ENCODE measurements at places on chromosomes 1 and 21.

- DNase-seq = no peak
Observed at GRCh38 chr1:55854911-55855310, 639.7 kb upstream of the USP24 start.

DNA sequence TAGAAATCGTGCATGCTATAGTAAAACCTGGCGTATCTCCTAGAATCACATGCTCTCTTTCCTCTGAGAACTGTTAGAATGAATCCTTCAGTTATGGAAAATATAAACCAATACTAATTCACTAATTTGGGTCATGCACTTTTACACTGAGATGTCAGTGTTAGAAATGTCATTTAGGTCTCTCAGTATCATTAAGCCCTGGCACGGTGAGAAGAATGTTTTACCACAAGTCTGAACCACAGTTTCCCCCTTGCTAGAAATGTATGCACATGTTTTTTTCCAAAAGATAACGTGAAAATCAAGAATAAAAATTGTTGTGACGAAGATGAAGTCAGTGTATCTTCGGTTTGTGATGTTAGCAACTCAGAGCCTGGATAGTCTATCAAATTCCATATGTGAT is 1062.7 kb upstream of the NCAM2 start:
- no peak for DNase-seq

- no peak for DNase-seq
Observed at GRCh38 chr1:100346387-100346786, 5.9 kb upstream of the CDC14A start.

GRCh38 chr21:44399151-44399954 is 45.9 kb downstream of the TRPM2 start:
- no peak for DNase-seq

- no peak for DNase-seq
Observed at GRCh38 chr1:153250166-153250565, 9.3 kb upstream of the LORICRIN start.

DNA sequence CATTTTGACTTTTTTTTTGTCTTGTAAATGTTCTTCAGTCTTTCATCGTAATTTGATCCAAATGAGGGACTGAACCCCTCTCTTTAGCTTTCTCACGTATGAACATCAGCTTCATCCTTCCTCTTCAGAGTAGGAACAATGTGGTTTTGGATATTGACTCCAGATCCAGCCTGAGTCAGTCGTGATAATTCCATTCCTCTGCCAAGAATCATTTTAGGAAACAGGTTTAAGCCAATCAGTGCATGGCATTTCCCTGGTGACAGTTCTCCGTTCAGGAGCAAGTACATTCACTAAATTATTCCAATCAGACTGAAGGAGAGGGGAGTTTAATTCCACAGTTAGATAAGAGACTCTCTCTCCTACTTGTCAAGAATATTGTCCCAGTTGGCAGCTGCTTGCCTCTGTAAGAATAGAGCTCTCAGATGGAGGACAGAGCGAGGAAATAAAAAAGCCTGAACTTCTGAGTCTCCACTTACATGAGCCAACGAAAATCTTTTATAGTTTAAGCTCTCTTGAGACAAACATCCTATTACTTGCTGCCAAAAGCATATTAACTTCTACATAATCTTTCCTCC is 18.6 kb downstream of the RHOU start:
- DNase-seq = no peak

GRCh38 chr1:36793452-36793851 is 240.9 kb downstream of the GRIK3 start:
- DNase-seq = no peak

DNA sequence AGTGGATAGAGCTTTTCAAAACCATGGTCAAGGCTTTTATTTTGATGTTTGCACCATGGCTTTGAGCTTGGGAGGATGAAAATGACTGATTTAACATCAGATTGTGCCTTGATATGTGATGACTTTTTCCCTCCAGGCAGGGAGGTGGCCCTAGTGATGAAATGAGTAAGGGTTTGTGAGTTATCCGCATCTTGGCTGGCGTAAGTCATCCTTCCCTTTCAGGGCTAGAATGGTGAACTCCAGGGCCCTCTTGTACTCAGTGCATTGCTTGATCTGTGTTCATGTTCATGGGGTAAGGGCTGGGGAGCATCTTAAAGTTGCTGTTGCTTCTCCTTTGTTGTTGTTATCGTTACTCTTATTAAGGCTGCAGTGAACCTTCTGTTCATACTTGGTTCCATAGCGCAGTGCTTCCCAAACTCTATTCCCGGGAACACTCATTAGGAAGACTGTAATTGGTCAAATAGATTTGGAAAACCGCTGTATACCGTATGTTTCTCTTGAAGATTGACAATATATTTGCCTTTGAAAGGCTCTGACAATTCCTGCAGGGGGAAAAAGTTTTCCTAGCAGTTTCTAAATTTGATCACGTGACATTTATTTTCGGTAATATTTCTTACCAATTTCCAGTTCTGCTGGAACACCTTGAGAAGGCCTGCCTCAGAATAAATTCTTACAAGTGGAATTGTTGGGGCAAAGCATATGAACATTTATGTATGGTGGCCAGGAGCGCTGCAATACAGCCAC is 23.1 kb downstream of the GPR137B start:
- no peak for DNase-seq

GRCh38 chr1:184672013-184672726 is 82.5 kb downstream of the EDEM3 start:
- DNase-seq = no peak

DNA sequence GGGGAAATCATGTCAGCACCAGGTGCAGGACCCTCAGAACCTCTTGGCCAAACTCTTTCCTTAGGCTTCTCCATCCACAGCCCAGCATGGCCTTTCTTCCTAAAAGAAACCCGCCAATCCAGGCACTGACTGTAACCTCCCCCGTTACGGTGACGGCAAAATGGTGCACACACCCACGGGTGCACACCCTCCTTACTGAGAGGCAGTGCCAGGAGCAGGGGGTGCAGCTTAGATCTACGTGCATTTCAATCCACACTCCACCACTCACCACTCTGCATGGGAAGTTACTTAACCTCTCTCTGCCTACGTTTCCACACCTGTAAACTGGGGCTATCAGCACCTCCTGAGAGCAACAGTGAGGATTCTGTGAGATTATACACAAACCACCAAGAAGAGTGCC is 31.0 kb downstream of the SUSD4 start:
- no peak for DNase-seq

DNA sequence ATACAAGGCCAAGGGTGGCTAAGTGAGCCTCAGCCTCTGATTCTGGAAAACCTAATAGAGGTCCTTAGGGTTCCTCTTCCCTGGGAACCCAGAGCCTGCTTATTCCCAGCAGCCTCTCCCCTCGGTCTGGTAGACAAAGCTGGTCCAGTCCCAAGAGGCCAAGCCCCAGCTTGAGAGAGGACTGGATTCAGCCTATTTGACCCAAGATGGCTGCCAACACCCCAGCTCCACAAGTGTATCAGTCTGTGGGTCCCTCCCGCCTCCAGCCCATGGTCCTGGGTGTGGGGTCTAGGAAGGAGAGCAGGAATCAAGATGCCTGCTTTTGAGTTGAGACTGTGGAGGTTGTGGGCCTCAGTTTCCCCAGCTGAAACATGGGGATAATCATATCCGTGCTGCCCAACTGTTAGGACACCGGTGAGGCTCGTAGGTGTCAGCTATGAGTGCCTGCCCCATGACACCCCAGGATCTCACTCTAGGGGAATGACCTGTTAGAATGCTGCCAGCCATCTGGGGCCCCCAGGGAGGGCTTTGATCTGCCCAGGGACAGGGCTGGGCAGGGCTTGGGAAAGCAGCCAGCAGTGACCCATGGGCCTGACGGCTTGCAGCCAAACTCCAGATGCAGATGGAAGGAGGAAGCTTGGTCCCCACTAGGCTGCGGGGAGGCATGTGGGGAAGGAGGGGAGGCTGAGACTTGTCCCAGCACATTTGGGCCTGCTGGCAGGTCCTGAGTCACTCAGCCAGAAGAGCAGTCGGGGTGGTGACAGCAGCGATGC is 45.4 kb downstream of the NUAK2 start:
- no peak for DNase-seq

- DNase-seq = no peak
Observed at GRCh38 chr1:60101516-60101915, 27.9 kb upstream of the C1orf87 start.

DNA sequence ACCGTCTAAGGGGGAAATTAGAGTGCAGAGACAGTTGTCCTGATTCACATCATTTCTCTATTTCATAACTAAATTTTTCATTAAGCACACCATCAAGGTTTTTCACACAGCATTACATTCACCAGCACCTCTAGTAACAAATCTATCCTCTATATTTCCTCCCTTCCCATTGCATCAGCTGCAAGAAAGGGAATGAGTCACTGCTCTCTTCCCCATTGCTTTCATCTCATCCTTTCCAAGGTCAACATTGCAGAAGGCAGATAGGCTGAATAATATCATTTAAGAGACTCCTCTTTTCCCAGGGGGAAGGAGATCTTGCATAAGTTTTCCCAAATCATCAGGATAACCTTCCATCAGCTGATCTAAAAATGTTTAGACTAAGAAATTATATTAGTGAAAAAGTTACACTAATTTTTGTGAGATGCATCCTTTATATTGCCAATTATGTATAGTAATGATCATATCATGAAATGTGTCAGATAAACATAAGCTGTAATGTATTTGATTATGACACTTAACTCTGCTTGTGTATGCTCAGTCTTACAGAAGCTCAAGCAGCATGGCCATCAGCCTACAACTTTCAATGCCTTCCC is 4.3 kb downstream of the INTS7 start:
- no peak for DNase-seq

- DNase-seq = no peak
Observed at GRCh38 chr1:189697113-189697512, 780.6 kb downstream of the BRINP3 start.

- DNase-seq = peak; percentile 86
Observed at GRCh38 chr21:44297525-44298290, 2.1 kb upstream of the PFKL start.

DNA sequence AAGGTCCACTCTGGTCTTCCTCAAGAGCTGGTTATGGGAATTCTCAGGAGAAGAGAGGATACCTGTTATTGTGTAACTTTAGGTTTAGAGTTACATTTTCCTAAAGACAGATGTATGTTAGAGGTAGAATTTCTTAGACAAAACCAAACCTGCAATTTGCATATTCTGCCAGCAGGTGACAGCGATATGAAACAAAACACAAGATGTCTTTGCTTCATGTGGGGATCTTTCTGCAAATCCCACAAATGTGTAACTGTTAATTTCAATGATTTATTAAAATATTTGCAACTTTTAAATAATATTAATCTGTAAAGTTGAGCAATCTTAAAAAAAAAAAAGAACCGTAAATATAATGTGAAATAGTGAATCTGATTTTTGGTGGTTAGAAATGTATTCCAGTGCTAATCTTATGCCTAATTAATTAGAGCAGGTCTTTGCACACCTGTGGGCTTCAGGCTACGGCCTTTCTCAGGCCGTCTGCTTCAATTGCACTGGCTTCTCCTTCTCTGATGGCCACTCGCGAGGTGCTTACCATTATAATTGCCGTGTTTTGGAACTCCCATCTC is 33.4 kb downstream of the FAM78B start:
- DNase-seq = peak; percentile 5

DNA sequence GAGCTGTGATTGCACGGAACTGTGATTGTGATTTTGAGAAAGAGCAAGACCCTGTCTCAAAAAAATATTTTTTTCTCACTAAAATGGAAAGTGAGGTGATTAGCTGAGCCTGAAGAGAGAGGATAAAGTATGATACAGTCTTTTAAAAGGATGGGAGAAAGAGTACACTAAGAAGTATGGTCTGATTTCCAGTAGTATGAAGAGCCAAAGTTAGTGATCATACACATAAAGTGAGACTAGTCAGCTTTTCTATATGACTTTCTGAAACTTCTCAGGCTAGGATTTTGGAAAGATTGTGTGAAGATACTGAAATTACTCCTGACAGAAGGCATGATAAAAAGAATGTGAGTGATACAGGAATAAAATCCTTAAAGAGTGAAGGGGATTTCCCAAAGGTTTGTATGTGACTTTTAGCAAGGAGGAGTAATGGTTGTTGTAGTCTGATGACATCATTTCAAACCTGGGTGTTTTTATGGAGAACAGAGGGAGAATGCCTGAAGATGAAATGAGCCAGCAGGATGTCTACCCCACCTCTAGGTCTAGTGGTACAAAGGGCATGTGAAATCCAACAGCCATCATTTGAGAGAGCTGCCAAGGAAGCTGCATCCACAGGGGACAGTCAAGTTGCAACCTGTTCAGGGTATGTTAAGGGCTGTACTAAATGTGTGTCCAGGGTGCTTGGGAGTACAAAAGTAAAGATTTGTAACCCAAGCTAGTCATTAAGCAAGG is 157.7 kb downstream of the PIK3R3 start:
- DNase-seq = no peak

- peak; percentile 44 for DNase-seq
Observed at GRCh38 chr21:17784180-17784598, 35.0 kb downstream of the C21orf91 start.

- no peak for DNase-seq
Observed at GRCh38 chr1:175797576-175797975, 54.2 kb upstream of the TNR start.

DNA sequence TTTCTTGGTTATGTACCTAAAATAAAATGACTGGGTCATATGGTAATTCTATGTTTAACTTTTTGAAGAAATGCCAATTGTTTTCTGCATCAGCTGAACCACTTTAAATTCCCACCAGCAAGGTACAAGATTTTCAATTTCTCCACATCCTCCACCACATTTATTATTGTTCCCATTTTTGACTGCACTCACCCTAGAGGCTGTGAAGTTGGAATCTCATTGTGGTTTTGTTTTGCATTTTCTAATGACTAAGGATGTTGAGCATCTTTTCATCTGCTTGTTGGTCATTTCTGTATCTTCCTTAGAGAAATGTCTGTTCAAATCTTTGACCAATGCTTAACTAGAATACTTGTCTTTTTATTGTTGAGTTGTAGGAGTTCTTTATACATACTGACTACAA is 72.5 kb downstream of the ASTN1 start:
- DNase-seq = no peak

DNA sequence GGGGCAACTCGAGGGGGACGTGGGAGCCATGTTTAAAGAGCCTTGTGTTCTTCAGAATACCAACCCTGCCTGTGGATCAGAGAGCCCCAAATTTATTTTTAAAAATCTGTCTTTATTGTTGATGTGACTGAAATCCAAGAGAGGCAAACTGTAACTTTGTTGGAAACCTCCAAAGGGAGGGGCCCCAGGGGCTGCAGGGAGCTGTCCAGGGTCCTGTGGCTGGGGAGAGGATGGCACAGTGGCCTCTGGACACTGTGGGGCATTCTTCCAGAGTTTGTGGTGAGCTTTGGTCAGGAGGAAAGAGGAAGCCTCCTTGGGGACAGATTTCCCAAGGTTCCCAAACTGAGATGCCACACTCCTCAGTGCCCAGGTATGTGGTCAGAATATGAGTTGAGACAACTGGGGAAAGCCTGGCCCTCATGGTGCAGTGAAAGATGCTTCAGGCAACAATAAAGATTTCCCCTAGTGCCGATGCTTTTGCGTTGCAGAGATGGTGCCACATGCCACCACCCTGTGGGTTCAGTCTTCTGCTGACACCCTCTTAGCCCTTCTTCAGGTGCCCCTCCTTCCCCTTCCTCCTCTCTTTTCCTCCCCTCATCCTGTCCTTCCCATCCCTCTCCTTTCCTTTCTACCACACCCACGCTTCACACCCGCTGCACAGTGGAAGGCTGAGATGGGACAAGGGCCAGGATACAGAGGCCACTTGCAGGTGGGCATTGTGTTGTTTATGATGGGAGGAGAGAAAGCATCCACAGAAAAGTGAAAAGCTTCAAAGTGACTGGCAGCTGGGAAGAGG is 122.1 kb downstream of the UCK2 start:
- no peak for DNase-seq

GRCh38 chr1:197481101-197481500 is 213.0 kb downstream of the CRB1 start:
- no peak for DNase-seq

GRCh38 chr1:88104236-88104635 is 579.8 kb upstream of the PKN2 start:
- DNase-seq = no peak

All from germinal center (tissue), 1 donor.